ENCODE measurements at places on chromosomes 4 and X.

- DNase-seq = peak; percentile 31
- H3K4me1 ChIP-seq = peaks cover 39% of the 10 kb centered on the region
- peaks cover 3% of the 10 kb centered on the region for H3K36me3 ChIP-seq
These were observed 433 bp upstream of the COQ2 start for GRCh38 chr4:83285055-83285407.

- no peaks in the 10 kb centered on the region for H3K4me1 ChIP-seq
- H3K4me3 ChIP-seq = no peak overlapping the region
- H3K27ac ChIP-seq = no peak overlapping the region
- no peaks in the 10 kb centered on the region for H3K36me3 ChIP-seq
- no peak for DNase-seq
These were observed 285.9 kb downstream of the KCTD8 start for GRCh38 chr4:44162538-44163270.

- H3K27me3 ChIP-seq = no peaks in the 10 kb centered on the region
- DNase-seq = no peak
- no peaks in the 10 kb centered on the region for H3K4me1 ChIP-seq
- no peaks in the 10 kb centered on the region for H3K36me3 ChIP-seq
- no peak overlapping the region for H3K27ac ChIP-seq
These were observed 389.2 kb upstream of the TENM3 start for GRCh38 chr4:181853881-181854511.

- no peaks in the 10 kb centered on the region for H3K4me1 ChIP-seq
- H3K36me3 ChIP-seq = no peaks in the 10 kb centered on the region
- DNase-seq = no peak
- H3K27ac ChIP-seq = no peak overlapping the region
- no peaks in the 10 kb centered on the region for H3K27me3 ChIP-seq
These were observed 977.0 kb downstream of the FSTL5 start for GRCh38 chr4:161186750-161187149.

DNA sequence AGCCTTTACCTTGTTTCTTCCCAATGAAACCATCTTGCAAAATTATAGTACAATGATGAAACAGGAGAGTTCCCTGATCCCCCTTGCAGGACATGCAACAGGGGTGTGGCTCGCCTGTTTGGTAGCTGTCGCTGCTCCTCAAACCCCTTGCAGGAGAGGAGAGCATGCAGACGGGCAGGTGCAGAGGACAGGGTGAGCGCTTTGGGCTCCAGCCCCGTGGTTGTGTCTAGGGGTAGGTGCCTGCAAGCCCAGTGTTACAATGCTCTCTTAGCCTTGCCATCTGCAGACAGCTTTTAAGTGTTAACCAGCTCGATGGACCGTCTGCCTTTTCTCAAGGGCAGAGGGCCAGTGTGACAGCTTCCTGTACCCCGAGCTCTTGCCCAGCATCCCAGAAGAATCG is 102.0 kb downstream of the TAB3 start:
- H3K36me3 ChIP-seq = no peaks in the 10 kb centered on the region
- peaks cover 5% of the 10 kb centered on the region for H3K4me1 ChIP-seq
- H3K4me3 ChIP-seq = no peak overlapping the region
- no peak overlapping the region for H3K27ac ChIP-seq
- peaks cover 4% of the 10 kb centered on the region for H3K27me3 ChIP-seq

GRCh38 chr4:41452484-41453225 is 85.3 kb upstream of the LIMCH1 start:
- no peaks in the 10 kb centered on the region for H3K27me3 ChIP-seq
- H3K4me1 ChIP-seq = no peaks in the 10 kb centered on the region
- no peak for DNase-seq
- no peak overlapping the region for H3K27ac ChIP-seq

GRCh38 chr4:183738081-183738673 is 79.1 kb downstream of the TRAPPC11 start:
- H3K4me1 ChIP-seq = no peaks in the 10 kb centered on the region
- no peak overlapping the region for H3K27ac ChIP-seq
- no peak for DNase-seq
- H3K4me3 ChIP-seq = no peak overlapping the region
- H3K36me3 ChIP-seq = no peaks in the 10 kb centered on the region

DNA sequence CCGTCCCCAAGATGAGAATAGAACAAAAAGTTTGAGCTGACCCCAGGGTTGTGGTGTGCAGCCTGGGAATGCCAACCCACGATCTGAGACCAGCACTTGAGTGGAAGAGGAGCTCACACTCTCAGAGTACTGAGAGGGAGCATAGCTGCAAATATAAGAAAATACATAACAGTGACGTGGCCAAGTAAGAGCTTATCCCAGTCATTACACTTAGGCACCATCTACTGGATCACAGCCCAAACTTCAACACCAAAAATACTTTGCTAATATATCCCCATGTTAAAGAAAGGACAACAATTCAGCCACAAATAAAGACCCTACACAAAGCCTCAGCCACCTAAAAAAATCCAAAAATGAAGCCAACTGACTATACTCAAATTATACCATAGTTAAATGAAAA is 33.3 kb upstream of the CXCL6 start:
- no peaks in the 10 kb centered on the region for H3K4me1 ChIP-seq
- H3K4me3 ChIP-seq = no peak overlapping the region
- H3K27ac ChIP-seq = no peak overlapping the region
- DNase-seq = no peak
- no peaks in the 10 kb centered on the region for H3K36me3 ChIP-seq

GRCh38 chrX:46576458-46576857 is 2.9 kb downstream of the CHST7 start:
- no peak for DNase-seq
- H3K36me3 ChIP-seq = peaks cover 7% of the 10 kb centered on the region
- H3K27ac ChIP-seq = peak overlapping the region; percentile 83
- H3K4me3 ChIP-seq = peak overlapping the region; percentile 82

DNA sequence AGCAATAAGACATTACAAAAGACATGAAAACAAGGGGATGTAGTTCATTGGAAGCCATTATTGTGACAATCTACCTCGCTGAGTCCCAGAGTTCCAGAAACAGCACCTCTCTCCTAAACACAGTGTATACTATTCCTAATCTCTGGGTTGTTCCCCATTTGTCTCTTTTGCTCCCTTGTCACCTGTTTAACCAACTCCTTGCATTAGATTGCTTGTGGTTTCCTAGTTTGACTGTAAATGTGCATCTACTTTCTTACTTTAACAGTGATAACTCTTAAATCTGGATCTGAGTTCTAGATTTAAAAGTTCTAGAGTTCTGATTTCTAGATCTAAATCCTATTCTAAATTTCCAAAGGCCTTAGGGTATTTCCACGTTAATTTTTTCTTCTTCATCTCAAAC is 71.6 kb upstream of the TET2 start:
- H3K36me3 ChIP-seq = no peaks in the 10 kb centered on the region
- no peaks in the 10 kb centered on the region for H3K4me1 ChIP-seq
- H3K27me3 ChIP-seq = peaks cover 8% of the 10 kb centered on the region
- H3K27ac ChIP-seq = no peak overlapping the region
- no peak overlapping the region for H3K4me3 ChIP-seq

DNA sequence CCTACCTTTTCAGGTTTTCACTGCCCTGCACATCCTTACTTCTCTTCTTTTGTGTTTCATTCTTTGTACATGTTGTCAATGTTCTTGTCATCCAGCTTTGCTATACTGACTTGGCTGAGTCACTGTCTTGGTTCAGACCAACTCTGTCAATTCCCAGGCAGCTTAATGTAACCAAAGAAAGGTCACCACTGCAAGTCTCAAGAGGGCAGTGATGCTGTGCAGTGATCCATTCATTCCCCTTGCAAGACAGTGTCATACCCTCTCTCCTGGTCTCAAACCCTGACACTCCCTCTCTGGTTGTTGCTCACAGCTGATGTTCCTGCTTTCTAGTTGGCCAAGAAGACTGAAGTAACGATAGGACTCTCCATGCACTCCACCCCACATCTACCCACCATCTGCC is 17.5 kb downstream of the RAB39B start:
- H3K27me3 ChIP-seq = no peaks in the 10 kb centered on the region
- no peaks in the 10 kb centered on the region for H3K4me1 ChIP-seq
- no peak for DNase-seq
- H3K27ac ChIP-seq = no peak overlapping the region
- no peak overlapping the region for H3K4me3 ChIP-seq

GRCh38 chr4:103365285-103365684 is 167.1 kb upstream of the CENPE start:
- no peaks in the 10 kb centered on the region for H3K4me1 ChIP-seq
- no peaks in the 10 kb centered on the region for H3K36me3 ChIP-seq
- H3K27ac ChIP-seq = no peak overlapping the region
- no peak for DNase-seq

DNA sequence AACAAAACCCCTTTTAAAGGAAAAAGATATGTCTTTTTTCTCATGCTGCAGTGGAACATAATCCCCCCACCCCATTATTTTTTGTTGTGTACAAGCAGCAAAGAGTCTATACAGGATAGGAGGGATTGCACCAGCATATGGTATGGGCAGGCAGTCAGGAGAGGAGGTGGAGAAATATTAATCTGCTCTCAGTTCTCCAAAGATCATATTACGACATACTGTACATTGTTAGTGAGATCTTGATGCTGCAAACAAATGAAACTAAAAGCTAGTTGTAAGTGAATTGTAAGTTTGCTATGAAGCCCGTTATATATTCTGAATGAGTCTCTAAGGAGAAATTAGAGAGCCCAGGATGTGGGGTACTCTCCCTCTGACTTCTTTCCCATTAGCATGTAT is 75.3 kb downstream of the RAPGEF2 start:
- no peaks in the 10 kb centered on the region for H3K36me3 ChIP-seq
- no peak overlapping the region for H3K4me3 ChIP-seq
- H3K27ac ChIP-seq = no peak overlapping the region
- DNase-seq = no peak
- peaks cover 38% of the 10 kb centered on the region for H3K4me1 ChIP-seq

DNA sequence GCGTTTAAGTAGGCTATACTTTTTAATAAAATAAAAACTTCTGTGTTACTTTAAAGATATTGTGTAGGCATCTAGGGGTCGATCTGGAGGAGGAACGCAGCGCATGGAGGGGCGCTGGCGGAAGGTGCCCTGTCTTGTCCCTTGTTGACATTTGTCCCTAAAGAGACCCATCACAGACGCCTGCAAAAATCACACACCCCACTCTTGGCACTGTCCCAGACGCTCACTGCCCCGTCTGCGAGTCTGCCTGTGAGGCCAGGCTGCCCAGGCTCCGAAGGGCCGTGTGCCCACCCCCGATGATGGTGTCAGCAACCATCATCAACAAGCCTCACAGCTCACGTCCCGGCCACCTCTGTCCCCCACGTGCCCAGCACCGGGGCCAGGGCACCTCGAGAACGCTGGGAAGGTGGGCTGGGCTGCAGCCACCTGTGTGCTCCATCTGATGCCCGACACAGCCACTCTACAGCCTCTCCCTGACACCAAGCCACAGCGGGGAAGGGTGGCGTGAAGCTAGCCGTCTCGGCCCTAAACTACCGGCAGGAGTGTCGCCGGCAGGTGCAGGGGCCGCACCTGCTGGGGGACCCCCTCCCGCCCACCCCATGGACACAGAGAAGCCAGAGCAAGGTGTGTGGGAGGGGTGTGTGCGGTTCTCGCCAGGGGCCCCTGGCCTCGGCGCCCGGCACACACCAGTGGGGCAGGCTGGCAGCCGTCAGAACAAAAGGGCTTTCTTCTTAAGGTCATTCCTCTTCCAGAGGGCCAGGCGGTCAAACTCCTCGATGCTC is 26.8 kb upstream of the AFAP1 start:
- peaks cover 66% of the 10 kb centered on the region for H3K4me1 ChIP-seq

- H3K27ac ChIP-seq = no peak overlapping the region
- H3K27me3 ChIP-seq = no peaks in the 10 kb centered on the region
- no peaks in the 10 kb centered on the region for H3K4me1 ChIP-seq
- no peaks in the 10 kb centered on the region for H3K36me3 ChIP-seq
- H3K4me3 ChIP-seq = no peak overlapping the region
These were observed 65.8 kb downstream of the SLC9A7 start for GRCh38 chrX:46693149-46693548.

GRCh38 chrX:82703551-82703950 is 804.5 kb upstream of the POU3F4 start:
- no peak overlapping the region for H3K27ac ChIP-seq
- DNase-seq = no peak
- no peaks in the 10 kb centered on the region for H3K4me1 ChIP-seq
